ENCODE measurements at places on chromosomes 4 and X.

DNA sequence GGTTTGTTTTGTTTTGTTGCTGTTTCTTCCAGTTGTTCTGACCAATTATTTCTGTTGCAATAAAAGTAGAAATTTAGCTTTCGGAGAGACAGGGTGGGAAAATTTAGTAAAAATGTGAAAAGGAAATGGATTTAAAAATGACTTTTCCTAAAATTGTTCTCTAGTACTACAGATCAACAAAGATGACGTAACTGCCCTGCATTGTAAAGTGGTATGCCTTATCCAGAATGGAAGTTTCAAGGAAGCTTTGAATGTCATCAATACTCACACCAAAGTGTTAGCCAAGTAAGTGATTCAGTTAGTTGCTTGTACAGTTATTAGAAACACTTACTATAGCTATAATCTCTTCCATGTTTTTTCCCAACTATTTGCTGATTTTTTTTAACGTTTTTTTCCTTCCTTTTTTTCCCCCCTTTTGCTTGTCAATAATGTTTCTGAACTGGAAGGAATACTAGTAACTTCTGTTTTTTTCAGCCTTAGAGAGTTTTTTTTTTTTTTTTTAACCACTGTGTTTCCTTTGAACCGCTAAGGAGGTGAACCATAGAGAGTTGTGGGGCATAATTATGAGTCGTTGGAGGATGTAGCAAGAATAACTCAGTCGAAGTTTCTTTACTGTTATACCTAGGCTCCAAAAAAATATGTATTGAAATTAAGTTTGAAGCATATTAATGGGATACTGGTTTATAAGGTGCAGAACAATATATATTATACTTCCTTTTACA is 2.2 kb downstream of the SRP72 start:
- no peak for DNase-seq

GRCh38 chr4:144342949-144343760 is 202.6 kb upstream of the GYPA start:
- DNase-seq: peak; percentile 17

DNA sequence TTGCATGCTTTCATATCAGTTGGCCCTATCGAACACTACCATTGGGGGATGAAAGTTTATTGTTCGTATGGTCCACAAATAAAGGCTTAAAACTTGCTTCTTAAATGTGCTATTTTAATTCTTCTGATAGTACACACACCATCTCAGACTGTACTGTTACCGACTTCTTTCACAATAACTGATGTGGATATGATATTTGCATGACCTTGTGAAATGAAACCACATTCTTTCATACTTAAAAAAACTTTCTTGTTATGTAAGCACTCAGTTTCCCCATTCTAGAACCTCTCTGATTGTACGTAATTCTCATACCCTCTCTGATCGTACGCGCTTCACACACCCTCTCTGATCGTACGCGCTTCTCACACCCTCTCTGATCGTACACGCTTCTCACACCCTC is 12.0 kb upstream of the WDR19 start:
- DNase-seq: peak; percentile 15

DNA sequence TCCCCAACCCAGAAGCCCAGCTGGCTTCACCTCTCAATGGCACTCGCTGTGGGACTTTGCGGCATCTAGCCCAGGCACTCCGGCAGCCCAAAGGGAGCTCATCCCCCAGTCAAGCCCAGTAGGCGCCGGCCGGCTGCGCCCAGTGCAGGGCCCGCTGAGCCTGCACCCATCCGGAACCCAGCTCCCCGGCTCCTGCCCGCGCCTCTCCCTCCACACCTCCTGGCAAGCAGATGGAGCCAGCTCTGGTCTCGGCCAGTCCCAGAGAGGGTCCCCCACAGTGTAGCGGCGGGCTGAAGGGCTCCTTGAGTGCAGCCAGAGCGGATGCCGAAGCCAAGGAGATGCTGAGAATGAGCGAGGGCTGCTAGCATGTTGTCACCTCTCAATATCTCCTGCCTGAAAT is 116.8 kb upstream of the UGT8 start:
- no peak for DNase-seq

- DNase-seq: no peak
Measured at GRCh38 chr4:15766821-15767220, 11.3 kb upstream of the CD38 start.

GRCh38 chrX:45077748-45078424 is 122.8 kb downstream of the DIPK2B start:
- peak; percentile 10 for DNase-seq

- DNase-seq: peak; percentile 46
Measured at GRCh38 chr4:77581724-77582123, 23.9 kb upstream of the CXCL13 start.

DNA sequence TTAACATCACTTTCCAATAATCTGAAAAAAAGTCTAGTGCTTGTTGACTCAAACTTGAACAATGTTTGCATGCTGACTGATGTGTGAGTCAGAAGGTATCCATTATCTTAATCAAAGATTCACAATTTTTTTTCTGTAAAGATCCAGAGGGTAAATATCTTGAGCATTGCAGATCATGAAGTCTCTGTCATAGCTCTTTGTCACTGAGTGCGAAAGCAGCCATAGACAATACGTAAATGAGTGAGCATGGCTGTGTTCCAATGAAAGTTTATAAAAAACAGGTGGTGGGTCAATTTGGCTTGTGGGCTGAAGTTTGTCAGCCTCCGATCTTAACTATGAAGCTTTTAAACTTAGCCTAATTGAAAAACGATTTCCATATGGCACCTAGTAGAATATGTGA is 37.7 kb downstream of the NHS start:
- no peak for DNase-seq

DNA sequence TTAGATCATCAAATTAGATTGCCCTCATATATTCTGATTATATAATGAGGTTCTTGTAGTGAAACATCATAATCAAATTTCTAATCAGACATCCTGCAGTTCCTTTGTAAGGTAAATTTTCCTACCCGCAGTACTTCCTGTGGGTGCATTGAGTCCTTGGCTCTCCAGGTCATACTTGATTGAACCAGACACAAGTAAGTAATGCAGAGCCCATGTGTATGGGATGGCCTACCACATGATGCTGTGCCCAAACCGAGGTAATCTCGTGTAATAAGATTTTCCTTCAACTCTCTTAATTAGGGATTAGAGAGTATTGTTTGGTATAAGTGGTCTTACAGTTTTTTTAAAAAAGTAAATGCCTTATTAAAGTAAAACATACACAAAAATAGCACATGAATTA is 1841.8 kb downstream of the PCDH7 start:
- no peak for DNase-seq

DNA sequence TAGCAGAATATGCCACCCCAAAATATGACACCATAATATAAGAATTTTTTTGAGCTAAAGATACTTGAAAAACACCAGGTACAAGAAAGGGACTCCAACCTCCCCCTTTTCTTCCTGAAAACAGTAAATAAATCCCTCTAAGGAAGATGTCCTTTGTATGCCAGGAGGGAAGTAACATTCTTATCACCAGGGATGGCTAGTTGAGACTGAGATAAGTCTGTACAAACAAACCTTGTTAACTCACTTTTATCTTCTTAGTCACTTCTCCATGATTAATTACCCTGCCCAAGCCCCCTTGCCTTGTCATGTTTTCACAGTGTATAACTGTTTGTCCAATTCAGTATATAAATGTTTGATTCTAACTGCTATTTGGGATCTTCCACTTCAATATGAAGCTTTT is 888.0 kb downstream of the PCDH18 start:
- no peak for DNase-seq

All from suppressor macrophage treated with lipopolysaccharide for 1 hour (primary cell).